Ecto neural progenitor cell (in vitro differentiated cells): ENCODE measurements at places on chromosomes 6 and 20.

DNA sequence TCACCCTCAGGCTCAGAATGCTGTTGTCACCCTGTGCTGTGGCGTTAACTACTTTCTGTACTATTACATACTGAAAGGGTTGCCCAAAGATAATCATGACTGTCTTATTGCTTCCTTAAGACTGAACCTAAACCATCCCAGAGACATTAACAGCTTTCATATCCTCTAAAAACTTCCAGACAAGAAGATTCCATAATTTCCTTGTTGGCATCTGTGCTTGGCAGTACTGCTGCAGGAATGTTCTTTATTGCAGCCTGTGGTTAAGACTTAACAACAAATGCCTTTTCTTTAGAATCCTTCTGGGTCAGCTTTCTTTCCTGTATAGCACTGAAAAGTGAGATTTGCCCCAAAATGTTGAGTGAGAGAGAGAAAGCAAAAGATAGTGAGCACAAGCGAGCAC, 109.7 kb downstream of the GJA10 start:
- no peak for DNase-seq

DNA sequence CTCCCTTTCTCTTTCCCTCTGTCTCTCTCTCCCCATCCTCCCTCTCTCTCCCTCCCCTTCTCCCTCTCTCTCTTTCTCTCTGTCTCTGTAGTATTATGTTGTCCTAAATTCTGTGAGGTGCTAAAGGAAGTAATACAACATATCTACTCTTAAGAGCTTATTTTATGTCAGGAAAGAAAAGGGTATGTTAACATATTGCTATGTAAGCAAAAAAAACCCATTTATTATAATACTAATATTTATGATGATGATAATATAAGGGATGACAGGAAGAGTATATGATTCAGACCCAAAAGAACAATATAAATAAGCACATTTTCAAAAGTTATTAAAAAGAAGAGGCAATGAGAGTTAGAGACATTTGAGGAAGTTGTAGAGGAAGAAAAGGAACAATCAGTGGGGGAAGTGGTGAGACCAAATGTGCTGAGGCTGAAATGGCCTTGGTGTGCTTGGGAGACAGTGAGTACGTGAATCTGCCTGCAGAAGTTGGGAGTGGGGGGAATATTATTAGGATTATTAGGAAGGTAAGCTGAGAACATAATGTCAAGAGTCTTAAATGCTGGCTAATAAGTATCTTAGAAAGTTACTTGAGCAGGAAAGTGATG, 303.6 kb upstream of the FERMT1 start:
- no peak for DNase-seq

- DNase-seq = no peak
Measured at GRCh38 chr6:144855812-144856531, 570.8 kb downstream of the UTRN start.

DNA sequence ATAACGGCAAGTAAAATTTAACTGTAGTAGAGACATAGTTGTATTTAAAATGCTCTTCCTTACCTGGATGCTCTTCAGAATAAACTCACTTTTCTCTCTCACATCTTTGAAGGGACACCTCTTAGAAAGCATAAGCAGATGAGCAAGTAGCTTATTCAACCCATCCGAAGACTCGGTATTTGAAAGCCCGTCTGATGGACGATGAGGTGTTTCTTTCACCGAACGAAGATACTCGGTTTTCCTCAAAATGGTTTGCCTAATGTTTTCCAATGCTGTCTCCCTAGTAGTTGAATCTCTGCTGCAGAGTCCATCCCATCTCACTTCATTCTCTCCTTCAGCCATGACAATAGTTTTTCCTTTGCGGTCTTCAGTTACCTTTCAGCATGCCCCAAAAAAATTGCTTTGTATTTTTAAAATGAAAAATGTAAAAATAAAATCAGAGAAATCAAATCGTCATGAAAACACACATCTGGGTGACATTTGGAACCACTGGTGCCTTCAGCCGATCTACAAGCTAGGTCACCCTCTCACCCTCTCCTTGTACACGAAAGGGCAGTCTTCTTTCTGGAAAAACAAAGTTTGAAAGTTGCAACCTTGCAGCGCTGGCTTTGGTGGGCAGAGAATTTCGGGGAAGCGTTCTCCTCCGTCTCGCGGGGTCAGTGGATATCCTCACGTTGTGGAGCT, 772 bp downstream of the SESN1 start:
- DNase-seq = no peak

DNA sequence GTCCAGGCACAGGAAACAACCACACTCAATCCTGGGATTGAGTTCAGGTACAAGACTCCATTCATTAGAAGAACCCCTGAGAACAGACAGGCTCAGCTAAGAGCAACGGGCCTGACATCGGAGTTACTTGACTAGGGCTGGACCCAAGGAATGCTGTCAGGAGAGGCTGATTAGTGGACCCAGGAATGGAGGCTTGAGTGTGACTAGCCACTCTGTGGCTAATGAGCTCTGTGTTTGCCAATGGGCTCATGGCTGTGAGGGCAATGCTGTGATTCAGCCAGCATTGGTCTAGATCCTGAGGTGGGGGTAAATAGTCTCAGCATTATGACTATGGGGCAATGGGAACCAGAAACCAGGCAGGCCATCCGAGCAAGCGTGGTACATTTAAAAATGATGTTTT, 71.8 kb downstream of the RIOK1 start:
- DNase-seq = no peak
